ENCODE measurements at places on chromosomes 3 and 15.

- DNase-seq: no peak
Observed at GRCh38 chr3:47746264-47746663, 35.4 kb downstream of the SMARCC1 start.

- no peak for DNase-seq
Observed at GRCh38 chr3:174229916-174230315, 629.2 kb upstream of the NAALADL2 start.

DNA sequence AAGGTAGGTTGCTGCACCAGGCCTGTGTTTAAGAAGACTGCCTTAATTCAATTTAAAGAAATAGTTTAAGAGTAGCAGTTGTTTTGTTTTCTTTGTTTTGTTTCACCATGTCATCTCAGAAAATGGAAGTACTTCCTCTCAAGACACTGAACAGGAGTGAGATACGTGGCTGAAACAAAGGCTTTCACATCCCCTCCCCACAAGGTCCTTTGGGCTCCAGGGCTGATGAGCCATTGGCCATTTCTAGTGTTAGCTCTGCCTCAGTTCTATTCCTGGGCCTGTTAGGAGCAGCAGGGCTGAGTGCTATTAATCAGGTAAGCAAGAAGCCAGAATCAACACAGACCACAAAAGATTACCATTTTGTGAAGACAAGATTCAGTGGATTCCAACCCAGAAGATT, 132.8 kb downstream of the KCNAB1 start:
- DNase-seq: no peak

DNA sequence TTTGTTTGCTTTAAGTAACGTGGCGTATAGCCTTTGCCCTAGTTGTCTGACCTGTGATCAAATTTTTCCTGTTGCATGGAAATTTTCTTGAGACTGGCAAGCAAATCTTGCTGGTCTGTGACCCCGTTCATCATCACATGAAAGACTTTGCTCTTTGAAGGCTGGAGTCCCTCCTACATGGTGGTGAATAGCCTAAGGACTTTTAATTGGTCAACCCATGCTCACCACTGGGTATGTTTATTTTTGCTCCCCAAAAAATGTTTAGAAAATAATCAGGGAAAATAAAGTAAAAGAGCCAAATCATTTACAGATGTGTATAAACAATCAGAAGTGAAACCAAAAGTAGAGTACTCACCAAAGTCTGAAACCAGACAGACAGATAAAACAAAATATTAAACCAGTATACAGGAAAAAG, 1075.3 kb upstream of the ALCAM start:
- DNase-seq: no peak

- no peak for DNase-seq
Observed at GRCh38 chr3:35965908-35966307, 326.6 kb downstream of the ARPP21 start.

GRCh38 chr15:69462030-69462492, 9.4 kb downstream of the RPLP1 start:
- no peak for DNase-seq

DNA sequence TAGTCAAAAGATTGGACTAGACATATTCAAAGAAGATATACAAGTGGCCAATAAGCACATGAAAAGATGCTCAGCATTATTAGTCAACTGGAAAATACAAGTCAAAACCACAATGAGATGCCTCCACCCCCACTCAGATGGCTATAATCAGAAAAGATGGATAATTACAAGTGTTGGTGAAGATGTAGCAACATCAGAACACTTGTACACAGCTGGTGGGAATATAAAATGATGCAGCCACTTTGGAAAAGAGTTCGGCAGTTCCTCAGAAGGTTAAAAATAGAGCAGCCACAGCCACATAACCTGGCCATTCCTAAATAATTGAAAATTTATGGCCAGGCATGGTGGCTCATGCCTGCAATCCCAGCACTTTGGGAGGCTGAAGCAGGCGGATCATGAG, 38.4 kb downstream of the HEG1 start:
- no peak for DNase-seq

DNA sequence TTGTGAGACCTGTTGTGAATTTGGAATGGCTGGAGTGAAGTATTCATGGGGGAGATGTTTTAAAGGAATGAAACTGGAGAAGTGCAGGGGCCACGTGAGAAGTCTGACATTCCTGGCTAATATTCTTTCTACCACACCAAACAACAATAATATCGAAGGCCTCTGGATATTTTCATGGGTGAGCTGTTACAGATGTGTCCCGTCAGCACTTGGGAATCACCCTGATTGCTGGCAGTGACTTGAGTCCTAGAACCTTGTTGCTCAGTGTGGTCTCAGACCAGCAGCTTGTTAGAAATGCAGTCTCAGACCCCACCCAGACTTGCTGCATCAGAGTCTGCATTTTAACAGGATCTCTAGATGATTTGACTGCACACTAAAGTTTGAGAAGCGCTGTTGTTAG, 113.8 kb downstream of the ITPR1 start:
- no peak for DNase-seq

DNA sequence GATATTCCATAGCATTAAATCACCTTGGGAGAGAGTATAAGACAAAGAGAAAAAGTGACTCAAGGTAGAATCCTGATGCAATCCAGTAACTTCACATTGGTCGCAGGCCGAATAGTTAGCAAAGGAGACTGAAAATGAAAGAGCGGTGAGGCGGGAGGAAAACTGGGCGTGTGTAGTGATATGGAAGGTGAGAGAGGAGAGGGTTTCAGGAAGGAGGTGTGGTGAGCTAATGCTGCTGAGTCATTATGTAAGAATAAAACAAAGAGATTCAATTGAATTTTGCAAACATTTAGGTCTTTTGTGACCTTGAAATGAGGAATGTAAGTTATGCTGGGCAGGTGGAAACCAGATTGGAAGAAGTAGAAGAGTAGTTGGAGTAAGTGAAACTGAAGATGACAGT, 235.3 kb downstream of the C3orf38 start:
- DNase-seq: no peak

- DNase-seq: no peak
Observed at GRCh38 chr3:45596290-45596791, 1.8 kb downstream of the LIMD1 start.

- no peak for DNase-seq
Observed at GRCh38 chr15:50814634-50815033, 49.1 kb upstream of the SPPL2A start.

- DNase-seq: no peak
Observed at GRCh38 chr3:132900481-132900880, 137.7 kb upstream of the TMEM108 start.

DNA sequence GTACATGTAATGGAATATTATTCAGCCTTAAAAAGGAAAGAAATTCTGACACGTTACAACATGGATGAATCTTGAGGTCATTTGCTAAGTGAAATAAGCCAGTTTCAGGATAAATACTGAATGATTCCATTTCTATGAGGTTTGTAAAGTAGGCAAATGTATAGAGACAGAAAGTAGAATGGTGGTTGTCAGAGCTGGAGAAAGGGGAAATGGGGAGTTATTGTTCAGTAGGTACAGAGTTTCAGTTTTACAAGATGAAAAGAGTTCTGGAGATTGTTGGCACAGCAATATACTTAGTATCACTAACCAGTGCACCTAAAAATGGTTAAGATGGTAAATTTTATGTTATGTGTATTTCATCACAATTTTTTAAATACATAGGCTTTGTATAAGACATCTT, 60.6 kb downstream of the USP8 start:
- DNase-seq: no peak

GRCh38 chr15:63473749-63473998, 30.7 kb upstream of the USP3 start:
- DNase-seq: no peak

GRCh38 chr15:41746802-41747201, 27.5 kb upstream of the MAPKBP1 start:
- no peak for DNase-seq

DNA sequence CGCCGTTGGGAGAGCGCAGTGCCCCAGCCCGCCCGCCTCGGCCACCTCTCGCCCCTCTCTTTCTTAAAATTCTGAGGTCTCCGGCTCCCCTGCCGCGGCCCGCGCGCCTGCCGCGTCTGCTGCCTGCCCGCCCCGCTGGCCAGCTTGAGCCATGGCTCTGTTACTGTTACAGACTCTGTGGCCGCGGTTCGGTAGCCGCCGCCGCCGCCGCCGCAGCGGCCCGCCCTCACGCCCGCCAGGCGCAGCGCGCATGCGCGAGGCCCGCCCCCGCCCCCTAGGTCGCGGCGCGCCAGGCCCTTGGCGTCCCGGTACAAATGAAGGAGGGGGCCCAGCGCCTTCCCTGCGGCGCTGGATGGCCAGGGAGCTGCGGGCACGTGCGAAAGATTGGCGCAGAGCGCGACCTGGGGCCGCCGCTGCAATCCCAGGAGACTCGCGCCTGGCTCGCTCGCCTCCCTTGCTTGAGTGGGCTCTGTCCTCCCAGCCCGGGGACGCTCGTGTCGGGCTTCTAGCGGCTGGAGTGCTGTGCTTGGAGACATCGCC, at the start of gene ONECUT1:
ONECUT1 (minus strand) TSS at position 168 of the 540 bp plus-strand sequence. CDS start 452 bp downstream, outside the sequence.
- no peak for DNase-seq

DNA sequence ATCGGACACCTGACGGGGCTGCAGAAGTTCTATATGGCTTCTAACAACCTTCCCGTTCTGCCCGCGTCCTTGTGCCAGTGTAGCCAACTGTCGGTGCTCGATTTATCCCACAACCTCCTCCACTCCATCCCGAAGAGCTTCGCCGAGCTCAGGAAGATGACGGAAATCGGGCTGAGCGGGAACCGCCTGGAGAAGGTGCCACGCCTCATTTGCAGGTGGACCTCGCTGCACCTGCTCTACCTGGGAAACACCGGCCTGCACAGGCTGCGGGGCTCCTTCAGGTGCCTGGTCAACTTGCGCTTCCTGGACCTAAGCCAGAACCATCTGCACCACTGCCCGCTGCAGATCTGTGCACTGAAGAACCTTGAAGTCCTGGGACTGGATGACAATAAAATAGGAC, 9.8 kb upstream of the LRRC34 start:
- no peak for DNase-seq

DNA sequence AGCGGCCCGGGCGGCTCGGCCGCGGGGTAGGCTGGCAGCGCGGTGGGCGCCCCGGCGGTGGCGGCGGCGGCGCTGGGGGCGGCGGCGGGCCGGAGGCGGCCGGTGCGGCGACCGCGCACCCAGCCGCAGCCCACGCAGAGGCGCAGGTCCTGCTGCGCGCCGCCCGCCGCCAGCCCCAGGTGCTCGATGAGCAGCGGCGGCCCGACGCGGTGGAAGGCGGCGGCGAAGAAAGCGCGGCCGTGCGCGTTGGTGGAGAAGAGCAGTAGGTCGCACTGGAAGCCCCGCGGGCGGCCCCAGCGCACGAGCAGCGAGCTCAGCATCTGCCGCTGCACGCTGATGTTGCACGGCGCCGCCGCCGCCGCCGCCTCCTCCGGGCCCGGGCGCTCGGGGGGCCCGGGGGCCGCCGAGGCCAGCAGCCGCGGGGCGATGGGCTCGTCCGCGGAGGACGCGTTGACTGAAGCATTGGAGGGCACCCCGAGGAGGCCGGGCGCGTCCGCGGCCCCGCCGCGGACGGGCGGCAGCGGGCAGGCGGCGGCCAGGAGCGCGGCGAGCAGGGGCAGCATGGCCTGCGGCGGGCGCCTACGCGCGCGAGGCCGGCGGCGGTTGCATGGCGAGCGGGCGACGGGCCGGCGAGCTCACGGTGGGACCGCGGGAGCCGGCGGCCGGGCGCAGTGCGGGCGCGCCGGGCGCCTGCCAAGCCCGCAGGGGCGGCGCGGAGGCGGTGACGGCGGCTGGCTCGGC, 452 bp downstream of the TMEM158 start:
- DNase-seq: no peak

GRCh38 chr3:127817406-127817841, 4.9 kb downstream of the MGLL start:
- DNase-seq: no peak

- DNase-seq: no peak
Observed at GRCh38 chr3:129442486-129442885, 2.5 kb downstream of the IFT122 start.

GRCh38 chr15:56552659-56553058, 87.7 kb upstream of the MNS1 start:
- DNase-seq: no peak

DNA sequence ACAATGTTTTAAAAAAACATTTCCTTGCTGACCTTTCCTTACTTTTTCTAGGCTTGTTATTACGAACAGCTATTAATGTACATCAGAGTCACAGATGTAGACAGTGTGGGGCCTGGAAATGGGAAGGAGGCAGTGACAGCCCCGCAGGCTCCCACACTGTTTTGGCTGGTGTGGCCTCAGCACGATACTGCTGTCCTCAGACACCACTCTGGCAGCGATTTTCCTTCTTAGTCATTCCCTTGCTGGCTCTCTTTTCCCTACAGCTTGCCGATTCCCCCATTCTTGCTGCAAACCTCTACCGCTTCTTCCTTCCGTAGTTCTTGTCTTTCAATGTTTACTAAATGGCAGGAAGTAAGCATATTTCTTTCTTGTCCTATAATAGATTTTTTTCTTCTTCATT, 113.1 kb downstream of the ABI3BP start:
- no peak for DNase-seq

DNA sequence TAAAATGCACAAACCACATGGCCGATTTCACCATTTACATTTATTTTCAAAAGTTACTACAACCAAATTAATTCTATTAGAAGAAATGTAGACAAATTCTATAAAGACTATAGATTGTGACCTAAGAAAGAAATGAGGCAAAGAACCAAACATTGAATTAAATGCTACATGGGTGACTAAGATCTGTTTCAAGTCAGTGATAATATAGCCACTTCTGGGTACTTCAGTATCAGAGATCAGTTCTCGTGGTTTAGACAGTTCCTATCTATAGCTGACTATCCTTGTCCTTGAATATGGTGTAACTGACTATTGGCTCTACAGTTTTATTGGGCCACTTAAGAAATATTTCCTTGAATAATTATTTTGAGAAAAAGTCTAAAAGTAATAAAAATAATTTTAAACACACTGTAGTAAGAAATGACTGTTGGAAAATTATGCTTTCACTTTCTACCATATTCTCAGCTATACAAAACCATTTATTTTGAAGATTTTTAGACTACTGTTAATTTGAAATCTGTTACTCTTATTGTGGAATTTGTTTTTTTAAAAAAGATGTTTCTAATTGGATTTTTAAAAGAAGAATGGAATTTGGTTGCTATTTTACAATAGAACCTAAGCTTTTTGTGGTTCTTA, 14.1 kb downstream of the KCNMB3 start:
- no peak for DNase-seq

GRCh38 chr3:62757045-62757444, 118.2 kb downstream of the CADPS start:
- DNase-seq: no peak

DNA sequence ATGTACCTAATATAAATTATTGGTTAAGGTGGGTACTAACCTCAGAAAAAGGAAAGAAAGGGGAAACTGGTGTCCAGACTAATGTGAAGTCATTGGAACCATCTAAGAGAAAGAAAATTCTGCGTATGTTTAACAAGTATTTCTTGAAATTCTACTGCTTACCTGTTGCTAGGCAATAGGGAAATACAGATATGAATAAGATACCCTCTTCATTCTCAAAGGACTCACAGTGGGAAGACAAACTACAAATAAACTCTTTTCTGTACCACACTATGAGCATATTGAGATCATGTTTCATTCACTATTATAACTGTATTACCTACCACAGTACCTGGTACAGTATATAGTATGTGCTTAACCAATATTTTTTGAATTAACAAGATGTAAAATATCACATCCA, 140.5 kb upstream of the MLF1 start:
- no peak for DNase-seq

Measured in AG09309 (cell line).